ENCODE measurements at places on chromosomes 12 and 14.

GRCh38 chr14:89407856-89408255 lies 9.2 kb downstream of the FOXN3 start:
- peaks cover 55% of the 10 kb centered on the region for H3K4me1 ChIP-seq
- H3K36me3 ChIP-seq, result peaks cover 19% of the 10 kb centered on the region
- DNase-seq, result no peak
- H3K27me3 ChIP-seq, result no peaks in the 10 kb centered on the region

DNA sequence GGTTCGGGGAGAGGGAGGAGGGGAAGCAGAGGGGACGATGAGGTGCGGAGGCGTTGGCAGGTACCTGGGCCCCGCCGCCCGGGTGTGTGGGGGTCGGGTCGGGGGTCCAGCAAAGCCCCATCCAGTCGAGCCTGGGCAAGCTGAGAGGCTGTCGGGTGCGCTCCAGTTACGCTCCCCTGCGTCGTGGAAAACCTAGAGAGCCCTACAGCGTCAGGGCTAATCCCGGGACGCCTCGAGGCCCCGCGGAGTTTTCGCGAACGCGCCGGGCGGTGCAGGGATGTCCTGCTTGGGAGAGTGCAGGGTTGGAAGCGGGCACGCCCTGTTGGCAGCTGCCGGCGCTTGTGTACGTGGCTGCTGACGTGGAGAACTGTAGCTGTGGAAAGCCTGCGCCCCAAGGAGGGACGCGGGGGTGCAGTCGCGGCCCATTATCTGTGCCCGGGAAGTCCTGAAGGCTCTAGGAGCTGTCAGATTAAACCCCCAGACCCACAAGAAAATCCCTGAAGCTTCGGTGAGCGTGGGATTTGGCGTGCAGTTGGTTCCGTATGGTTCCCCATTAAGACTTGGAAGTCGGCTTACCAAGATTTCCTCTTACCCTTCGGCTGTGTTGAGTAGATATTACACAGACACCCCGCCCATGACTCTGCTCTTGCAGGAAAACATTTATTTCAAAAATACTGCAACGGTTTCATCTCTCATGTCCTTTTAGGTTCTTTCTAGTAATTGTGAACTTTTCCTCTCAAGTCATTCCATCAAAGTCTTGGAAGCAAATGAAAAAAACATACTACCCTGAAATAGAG lies 11.3 kb upstream of the SLC38A2 start:
- H3K36me3 ChIP-seq, result no peaks in the 10 kb centered on the region
- H3K4me3 ChIP-seq, result peak overlapping the region; percentile 79
- H3K27me3 ChIP-seq, result no peaks in the 10 kb centered on the region
- H3K27ac ChIP-seq, result peak overlapping the region; percentile 98
- peak; percentile 95 for DNase-seq
- peaks cover 40% of the 10 kb centered on the region for H3K4me1 ChIP-seq

DNA sequence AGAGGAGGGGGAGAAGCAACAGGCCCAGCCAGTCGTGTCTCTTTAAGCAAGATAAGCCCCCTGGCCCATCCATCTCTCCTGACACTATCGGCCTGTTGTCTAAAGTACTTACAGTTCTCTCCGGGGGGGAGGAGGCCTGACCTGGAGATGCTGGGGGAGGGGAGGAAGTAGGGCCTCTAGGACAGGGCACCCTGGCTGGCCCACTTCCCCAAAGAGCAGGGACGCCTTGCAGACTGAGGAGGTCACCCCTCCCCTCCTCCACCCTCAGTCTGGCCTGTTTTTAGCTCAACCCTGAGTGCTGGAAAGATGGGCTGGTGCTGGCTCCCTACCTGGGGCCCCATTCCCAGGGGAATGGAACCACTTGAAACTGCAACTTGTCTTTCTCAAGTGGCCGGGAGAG lies 70.3 kb downstream of the TBX5 start:
- no peaks in the 10 kb centered on the region for H3K27me3 ChIP-seq
- no peak for DNase-seq
- no peaks in the 10 kb centered on the region for H3K4me1 ChIP-seq
- no peaks in the 10 kb centered on the region for H3K36me3 ChIP-seq
- no peak overlapping the region for H3K4me3 ChIP-seq

- H3K36me3 ChIP-seq, result no peaks in the 10 kb centered on the region
- H3K27me3 ChIP-seq, result no peaks in the 10 kb centered on the region
- DNase-seq, result peak; percentile 23
- H3K4me3 ChIP-seq, result no peak overlapping the region
- no peaks in the 10 kb centered on the region for H3K4me1 ChIP-seq
These were observed 86.5 kb upstream of the CEP83 start for GRCh38 chr12:94545935-94546771.

GRCh38 chr14:83342590-83342989 lies 1808.9 kb upstream of the SEL1L start:
- H3K27ac ChIP-seq, result no peak overlapping the region
- H3K27me3 ChIP-seq, result no peaks in the 10 kb centered on the region
- no peaks in the 10 kb centered on the region for H3K4me1 ChIP-seq
- H3K36me3 ChIP-seq, result no peaks in the 10 kb centered on the region

- no peak for DNase-seq
- H3K4me1 ChIP-seq, result no peaks in the 10 kb centered on the region
- no peak overlapping the region for H3K27ac ChIP-seq
- no peaks in the 10 kb centered on the region for H3K36me3 ChIP-seq
These were observed 368.0 kb downstream of the ALG10 start for GRCh38 chr12:34390171-34390841.

DNA sequence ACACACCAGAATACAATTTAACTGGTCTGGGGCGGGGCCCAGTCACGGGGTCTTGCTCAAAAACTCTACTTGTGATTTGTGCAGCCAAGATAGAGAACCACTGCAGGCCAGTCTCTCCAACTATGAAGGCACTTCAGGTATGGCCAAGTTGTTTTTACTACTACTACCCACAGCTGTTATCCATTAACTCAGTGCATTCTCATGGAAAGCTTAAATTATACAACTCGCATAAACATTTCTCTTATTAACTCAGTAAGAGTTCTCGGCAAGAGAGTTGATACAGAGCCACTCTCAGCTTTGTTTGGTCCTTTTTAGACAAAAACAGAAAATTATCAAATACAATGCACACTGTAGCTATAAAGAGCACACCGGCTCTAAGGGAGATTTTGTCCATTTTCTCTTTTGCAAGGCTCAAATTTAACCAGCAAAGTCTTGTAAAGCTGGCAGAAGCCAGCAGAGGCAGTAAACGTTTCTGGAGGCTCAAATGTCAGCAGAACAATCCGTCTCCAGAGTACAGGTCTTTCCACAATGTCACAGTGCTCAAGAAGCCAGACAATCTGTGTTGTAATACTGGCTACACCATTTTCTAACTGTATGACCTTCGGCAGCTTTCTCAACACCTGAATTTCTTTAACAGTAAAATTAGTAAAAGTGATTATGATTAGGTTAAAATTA lies 85.9 kb downstream of the PTGER2 start:
- H3K4me1 ChIP-seq, result no peaks in the 10 kb centered on the region
- DNase-seq, result no peak
- H3K27ac ChIP-seq, result no peak overlapping the region
- no peak overlapping the region for H3K4me3 ChIP-seq

DNA sequence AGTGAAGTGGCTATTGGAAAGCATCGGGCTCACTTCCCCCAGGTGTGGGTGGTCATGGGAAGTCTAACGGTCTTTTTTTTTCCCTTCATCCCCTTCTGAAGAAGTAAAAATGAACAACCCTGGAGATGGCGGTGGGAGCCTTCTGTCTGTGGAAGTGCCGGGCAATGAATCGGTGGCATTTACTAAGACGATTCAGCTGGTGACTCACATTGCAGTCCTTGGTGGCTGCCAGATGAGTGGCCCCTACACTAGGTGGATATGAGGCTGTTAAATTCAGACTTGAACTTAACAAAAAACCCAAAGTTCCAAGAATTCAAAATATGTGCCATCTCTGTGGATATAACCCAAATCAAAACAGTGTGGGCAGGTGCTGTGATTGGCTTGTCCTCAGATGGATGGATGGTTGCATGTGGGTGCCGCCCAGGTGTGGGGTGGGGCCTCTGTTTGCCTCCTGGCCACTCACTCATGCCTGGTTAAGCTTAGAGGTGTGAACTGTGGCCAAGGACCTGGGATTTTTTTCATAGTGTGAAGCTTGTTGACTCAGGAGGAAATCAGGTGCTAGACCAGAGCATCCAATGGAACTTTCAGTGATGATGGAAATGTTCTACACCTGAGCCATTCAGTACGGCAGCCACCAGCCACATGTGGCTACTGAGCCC lies 176.7 kb upstream of the NOS1 start:
- DNase-seq, result no peak
- no peaks in the 10 kb centered on the region for H3K27me3 ChIP-seq
- no peak overlapping the region for H3K27ac ChIP-seq
- H3K4me3 ChIP-seq, result no peak overlapping the region

DNA sequence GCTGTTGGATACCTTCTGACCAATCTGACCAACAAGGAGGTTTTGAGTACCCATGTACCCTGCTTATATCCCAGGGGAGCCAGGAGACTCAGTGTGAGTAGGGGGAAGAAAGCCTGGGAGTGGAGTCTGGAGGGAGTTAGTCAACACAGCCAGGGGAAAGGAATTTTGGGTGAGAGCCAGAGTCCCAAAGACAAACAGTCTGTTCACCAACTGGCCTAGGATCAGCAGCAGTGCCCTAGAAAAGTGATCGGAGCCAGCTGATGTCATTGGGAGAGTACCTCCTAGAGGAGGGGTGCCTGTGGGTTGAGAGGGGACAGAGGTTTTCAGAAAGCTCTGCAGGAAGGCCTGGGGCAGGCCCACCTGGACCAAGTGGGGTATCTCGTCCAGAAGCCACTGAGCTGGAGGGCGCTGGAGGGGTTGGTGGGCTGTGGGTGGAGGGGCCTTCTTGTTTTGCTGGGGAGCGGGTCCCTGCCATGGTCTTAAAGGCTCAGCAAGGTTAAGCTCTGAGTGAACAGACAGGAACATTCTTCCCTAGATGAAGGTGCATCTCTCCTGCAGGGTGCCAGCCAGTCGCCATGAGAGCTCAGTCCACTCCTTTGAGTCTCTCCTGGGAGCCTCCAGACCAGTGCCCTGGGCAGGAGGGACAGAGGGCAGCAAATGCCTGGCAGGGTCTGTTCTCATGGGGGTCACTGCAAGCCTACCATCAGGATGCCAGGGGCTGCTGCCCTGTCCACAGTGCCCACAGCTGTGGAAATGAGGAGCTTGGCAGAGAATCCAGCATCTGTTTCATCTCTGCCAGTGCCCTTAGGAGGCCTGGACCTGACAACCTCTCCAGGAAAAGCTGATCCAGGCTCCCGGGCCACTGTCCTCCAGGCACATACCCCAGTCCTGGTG lies 63.6 kb downstream of the CHGA start:
- H3K4me3 ChIP-seq, result no peak overlapping the region
- no peaks in the 10 kb centered on the region for H3K36me3 ChIP-seq
- H3K27me3 ChIP-seq, result no peaks in the 10 kb centered on the region
- no peak overlapping the region for H3K27ac ChIP-seq
- no peak for DNase-seq

DNA sequence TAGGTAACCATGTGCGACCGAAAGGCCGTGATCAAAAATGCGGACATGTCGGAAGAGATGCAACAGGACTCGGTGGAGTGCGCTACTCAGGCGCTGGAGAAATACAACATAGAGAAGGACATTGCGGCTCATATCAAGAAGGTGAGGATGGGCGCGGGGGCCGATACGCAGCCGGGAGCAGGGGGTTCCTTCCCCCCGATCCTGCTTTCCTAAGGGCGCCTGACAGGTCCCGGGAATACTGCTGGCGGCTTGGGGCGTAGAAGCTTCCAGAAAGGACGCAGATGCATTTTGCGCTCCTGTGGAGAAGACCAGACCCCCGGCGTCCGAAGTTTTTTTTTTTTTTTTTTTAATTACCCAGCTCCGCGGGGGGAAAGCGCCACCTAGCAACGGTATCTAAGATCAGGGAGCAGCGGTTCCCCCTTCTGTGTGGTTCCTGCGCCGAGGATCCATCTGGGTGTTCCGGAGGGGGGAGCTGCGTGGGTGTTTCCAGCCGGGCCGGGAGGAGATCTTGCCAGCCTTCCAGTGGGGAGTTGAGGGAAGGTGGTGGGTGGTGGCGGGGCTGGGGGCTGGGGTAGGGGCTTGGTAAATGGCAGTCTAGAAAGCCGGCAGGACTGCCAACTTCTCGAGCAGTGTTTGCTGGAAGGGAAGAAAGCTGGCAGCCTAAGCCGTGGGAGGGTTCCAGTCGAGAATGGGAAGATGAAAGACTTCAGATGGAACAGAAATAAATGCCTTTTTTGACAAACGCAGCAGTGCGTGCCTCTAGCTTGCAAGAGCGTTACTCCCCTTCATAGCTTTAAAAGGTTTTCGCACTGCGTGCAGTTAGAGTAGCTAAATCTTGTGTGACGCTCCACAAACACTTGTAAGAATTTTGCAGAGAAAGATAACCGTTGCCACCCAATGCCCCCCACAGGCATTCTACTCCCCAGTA lies 764 bp downstream of the DYNLL1 start:
- DNase-seq, result peak; percentile 42
- H3K4me1 ChIP-seq, result peaks cover 21% of the 10 kb centered on the region
- H3K27me3 ChIP-seq, result no peaks in the 10 kb centered on the region
- H3K4me3 ChIP-seq, result peak overlapping the region; percentile 66

GRCh38 chr14:22297376-22297775 lies 291.6 kb downstream of the DAD1 start:
- no peak overlapping the region for H3K27ac ChIP-seq
- no peak for DNase-seq
- H3K36me3 ChIP-seq, result no peaks in the 10 kb centered on the region
- no peaks in the 10 kb centered on the region for H3K4me1 ChIP-seq
- no peak overlapping the region for H3K4me3 ChIP-seq
- H3K27me3 ChIP-seq, result no peaks in the 10 kb centered on the region

DNA sequence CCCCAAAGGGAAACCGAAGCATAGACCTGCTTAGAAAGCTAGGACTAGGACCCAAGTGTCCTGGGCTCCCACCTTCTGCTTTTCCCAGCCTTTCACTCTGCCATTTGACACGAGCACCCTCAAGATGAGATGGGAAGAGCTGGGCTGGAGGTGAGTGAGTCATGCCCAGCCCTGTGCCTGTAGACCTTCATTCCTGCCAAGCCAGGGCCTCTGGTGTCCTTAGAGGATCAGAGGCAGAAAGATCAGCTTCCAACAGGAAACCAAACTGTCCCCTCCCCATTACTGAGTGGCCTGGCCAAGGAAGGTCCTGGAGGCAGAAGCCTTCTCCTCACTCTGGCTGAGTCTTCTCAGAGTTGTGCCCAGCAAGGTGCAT lies 3.5 kb downstream of the TMEM63C start:
- DNase-seq, result no peak
- no peaks in the 10 kb centered on the region for H3K36me3 ChIP-seq
- no peak overlapping the region for H3K4me3 ChIP-seq
- H3K4me1 ChIP-seq, result no peaks in the 10 kb centered on the region
- H3K27ac ChIP-seq, result no peak overlapping the region
- H3K27me3 ChIP-seq, result peaks cover 28% of the 10 kb centered on the region

DNA sequence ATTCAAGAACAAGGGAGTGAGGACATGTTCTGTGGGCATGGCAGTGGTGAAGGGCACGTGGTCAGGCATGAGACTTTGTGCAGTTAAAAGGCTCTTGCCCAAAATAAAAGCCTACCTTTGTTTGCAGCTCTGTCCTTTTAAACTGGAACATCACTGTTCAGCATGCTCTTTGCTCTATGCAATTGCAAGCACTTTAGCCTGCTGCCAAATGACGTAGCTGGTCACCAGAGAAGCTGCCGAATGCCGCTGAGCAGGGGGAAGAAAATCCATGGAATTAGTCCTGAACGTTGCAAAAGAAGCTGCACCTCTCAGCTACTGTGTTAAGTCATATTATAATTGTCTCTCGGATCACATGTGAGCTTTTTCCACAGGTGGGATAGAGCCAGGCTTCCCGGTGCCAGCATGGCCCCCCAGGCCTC lies 176.3 kb upstream of the DIO2 start:
- H3K36me3 ChIP-seq, result no peaks in the 10 kb centered on the region
- peaks cover 25% of the 10 kb centered on the region for H3K4me1 ChIP-seq
- DNase-seq, result peak; percentile 42
- H3K4me3 ChIP-seq, result no peak overlapping the region

- H3K27ac ChIP-seq, result no peak overlapping the region
- H3K27me3 ChIP-seq, result no peaks in the 10 kb centered on the region
- no peaks in the 10 kb centered on the region for H3K4me1 ChIP-seq
- no peak for DNase-seq
- no peaks in the 10 kb centered on the region for H3K36me3 ChIP-seq
- no peak overlapping the region for H3K4me3 ChIP-seq
These were observed 71.3 kb downstream of the PTHLH start for GRCh38 chr12:27900920-27901879.
